ENCODE measurements at places on chromosomes 6 and 20.

DNA sequence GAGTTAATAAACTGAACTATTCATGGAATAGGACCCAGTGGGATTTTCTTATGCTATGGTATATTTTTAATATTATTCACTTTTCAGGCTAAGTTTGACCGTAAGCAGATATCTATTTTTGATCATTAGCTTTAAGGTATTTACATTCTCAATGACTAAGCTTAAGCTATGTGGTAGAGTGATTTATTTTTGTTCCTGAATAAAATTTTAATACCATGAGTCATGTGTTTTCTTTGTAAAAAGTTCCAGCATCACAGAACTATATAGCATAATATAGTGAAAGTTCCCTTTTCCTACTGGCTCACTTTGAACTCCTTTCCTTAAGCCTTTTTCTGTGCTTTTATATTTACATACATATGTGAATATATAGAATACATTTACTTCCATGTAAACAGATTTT lies 75.8 kb downstream of the BCKDHB start:
- peak; percentile 74 for DNase-seq

GRCh38 chr6:16274885-16275589 lies 36.6 kb downstream of the GMPR start:
- no peak for DNase-seq

- no peak for DNase-seq
These were observed 442.4 kb upstream of the SOX4 start for GRCh38 chr6:21151119-21151518.

DNA sequence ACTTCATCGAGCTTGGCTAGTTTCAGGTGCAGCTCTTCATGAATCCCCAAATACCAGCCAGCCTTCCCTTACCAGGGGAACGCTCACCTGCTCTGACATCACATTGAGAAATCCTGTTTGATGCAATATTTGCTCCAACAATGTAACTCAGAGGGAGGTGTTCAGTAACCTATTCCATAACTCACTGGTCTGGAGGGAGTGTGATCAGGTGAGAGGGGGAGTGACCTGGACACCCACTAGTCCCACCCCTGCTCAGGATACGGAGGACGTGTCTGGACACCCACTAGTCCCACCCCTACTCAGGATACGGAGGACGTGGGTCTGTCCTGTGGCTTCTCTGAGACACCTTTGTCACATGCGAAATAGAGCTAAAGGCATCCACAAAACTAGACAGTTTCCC lies 70.3 kb downstream of the HUS1B start:
- DNase-seq, result no peak

- no peak for DNase-seq
These were observed 143.3 kb upstream of the MAP3K7 start for GRCh38 chr6:90730151-90730673.

GRCh38 chr20:15011631-15012030 lies 674.2 kb upstream of the FLRT3 start:
- DNase-seq, result no peak
